ENCODE measurements at places on chromosomes 11 and 22.

GRCh38 chr22:17411213-17411612 is 42.0 kb downstream of the CECR2 start:
- DNase-seq = no peak

GRCh38 chr11:71986131-71986530 is 12.6 kb upstream of the IL18BP start:
- DNase-seq = no peak

DNA sequence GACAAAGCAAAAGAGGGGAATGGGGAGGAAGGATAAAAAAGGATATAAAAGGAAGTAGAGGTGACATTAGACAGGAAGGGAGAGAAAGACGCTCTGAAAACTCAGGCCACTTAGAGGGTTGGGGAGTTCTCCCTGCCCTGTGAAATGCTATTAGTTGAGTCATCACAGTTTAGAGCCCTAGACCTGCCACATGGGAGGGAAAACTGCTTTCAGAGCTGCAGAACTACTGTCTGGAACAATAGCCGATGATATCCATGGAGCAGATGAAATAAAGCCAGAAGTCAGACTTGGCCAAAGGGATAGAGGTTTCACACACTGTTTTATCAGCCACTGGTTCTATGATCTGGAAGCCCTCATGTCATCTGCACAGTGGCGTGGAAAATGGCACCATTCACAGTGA is 157.9 kb downstream of the NCAM1 start:
- DNase-seq = no peak

DNA sequence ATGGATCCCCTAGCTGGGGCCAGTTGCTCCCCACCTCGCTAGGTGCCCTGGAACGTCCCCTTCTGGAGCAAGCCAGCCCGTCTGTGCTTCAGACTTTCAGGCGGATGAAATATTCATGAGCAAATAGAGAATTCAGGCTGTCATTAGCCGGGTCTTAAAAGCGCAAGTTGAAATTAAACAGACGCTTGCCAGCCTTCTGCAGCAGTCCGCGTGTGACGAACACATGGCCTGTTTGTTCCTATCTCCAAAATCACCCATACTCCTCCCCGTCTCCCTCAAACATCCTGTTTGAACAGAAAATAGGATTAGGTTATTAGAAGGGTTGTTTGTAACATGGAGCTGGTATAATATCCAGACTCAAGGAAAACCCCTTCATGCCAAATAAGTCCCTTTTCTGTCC is 38.7 kb downstream of the MYO18B start:
- DNase-seq = no peak

DNA sequence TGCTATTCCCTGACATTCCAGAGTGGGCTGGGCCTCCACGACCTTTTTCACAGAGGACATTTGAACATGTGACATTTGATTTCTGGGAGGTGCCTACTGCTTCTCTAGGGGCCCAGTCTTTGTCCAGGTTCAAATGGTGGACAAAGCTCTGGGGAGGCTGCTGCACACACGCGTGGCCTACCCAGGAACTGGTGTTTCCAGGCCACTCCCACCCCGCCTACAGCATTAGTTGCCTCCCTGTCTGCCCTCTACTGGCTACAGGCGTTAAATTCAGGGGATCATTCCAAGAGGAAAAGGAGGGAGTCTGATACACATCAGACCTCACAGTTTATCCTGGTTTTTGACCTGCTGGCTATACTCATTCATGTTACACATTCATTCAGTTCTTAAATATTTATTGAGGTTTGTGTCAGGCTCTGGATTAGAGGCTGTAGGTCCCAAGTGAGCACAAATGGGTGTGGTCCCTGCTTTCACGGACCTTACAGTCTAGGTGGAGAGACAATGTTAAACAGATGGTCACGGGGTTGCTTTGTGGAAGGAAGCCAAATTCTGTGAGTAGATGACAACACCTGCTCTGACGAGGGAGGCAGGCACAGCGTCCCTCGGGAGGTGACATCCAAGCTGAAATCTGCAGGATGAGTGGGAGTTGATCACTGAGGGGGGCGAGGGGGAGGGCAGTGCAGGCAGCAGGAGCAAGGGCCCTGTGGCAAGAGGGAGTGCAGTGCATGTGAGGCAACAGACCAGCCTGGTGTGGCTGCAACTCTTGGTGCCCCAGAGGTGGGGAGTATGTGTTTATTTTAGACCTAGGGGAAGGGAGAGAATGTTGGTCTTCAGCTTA is 11.8 kb downstream of the TUB start:
- peak; percentile 58 for DNase-seq

DNA sequence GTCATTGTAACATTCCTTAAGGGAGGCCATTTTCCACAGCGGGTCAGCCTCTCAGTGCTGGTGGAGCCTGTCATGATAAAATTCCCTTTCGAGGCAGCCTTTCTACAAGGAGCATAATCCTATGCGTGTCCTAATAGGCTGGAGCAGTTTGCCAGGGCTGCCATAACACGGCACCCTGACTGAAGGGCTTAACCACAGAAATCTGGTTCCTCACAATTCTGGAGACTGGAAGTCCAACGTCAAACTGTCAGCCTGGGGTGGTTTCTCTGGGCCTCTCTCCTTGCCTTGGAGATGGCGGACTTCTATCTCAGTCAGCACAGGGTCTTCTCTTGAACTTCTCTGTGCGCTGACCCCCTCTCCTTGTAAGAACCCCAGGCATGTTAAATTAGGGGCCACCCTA is 1.4 kb upstream of the RGL4 start:
- DNase-seq = no peak

DNA sequence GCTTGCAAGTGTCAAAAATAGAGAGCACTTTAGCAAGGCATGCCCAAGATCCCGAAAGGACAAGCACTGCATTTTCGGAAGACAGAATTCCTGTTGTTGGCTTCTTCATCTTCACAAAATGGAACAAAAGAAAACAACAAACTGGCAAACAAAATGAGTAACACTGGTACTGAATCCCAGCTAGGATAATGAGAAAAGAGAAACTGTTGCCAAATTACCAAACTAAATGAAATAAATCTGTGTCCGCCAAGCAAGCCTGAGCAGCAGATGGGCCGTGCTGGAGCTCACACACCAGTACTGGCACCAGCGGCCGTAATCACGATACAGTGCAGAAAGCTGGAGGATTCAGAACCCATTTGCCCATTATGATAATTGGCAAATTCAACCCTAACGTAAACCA is 30.6 kb downstream of the TUB start:
- DNase-seq = no peak

- no peak for DNase-seq
Observed at GRCh38 chr11:96156379-96156722, 186.6 kb downstream of the MAML2 start.

DNA sequence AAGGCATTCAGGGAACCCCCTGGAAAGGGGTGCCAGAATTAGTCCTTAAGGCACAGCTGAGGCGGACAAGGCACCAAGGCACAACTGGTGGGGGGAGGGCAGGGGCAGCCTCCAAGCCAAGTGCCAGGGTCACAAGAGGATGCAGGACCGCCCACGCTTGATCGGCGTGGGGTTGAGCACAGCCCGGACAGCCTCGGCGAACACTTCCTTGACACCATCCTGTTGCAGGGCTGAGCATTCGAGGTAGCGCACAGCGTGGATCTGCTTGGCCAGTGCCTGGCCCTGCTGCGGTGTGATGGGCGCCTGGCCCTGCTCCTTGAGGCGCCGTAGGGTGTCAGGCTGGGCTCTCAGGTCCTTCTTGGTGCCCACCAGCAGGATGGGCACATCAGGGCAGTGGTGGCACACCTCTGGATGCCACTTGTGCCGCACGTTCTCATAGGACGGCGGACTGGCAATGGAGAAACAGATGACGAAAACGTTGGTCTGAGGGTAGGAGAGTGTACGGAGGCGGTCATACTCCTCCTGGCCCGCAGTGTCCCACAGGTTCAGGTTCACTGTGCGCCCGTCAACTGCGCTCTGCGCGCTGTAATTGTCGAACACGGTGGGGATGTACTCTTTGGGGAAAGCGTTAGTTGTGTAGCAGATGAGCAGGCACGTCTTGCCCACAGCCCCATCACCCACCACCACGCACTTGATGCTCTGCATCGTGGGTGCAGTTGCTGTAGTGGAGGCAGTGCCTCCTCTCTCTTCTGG is 13.1 kb downstream of the RHOG start:
- no peak for DNase-seq

DNA sequence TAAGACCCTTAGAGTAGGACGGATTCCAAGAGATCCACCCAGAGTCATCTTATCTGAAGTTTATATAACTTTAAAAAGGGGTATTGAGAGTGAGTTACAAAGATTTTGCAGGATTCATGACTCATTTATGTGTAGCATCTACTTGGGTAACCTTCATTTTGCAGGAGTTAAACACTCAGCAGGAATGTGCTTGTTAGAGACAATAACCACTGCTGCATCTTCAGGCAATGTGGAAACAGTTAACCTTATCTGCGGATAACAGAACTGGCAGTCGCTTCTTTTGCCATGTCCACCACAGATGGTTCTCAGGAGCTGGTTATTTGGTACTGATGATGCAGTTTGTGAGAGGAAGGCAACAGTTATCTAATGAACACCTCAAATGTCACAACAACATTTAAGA is 417.9 kb upstream of the DDI1 start:
- no peak for DNase-seq

DNA sequence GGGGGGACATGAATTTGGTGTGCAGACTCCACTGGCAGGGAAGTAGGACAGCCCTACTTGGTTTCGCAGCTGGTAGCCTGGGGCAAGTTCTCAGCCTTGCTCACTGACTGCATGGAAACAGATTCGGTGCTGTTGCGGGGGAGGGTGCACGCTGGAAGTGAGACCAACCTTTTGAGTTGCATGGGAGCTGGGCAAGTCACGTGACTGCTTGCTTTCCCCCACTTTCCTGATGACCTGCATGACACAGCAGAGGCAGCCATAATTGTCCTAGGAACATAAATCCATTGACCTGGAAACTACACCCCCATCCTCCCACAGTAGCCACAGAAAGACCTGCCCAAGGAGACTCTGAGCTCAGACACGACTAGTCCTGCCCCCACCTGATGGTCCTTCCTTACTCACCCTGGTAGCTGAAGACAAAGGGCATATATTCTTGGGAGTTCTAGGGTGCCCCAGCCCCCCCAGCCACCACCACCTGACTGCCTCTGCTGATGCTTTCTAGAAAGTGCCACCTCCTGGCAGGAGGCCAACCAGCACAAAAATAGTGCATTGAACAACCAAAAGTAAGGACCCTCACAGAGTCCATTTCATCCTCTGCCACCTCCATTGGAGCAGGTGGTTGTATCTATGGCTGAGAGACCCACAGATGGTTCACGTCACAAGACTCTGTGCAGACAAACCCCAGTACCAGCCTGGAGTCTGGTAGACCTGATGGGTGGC is 4.1 kb upstream of the HBG2 start:
- DNase-seq = no peak

GRCh38 chr11:86124251-86125233 is 55.7 kb upstream of the PICALM start:
- no peak for DNase-seq

- no peak for DNase-seq
Observed at GRCh38 chr11:56163804-56164203, 3.7 kb upstream of the OR8K5 start.

GRCh38 chr11:18282626-18283025 is 16.6 kb downstream of the SAA1 start:
- DNase-seq = no peak

GRCh38 chr11:11148596-11148995 is 204.5 kb downstream of the CSNK2A3 start:
- DNase-seq = no peak

DNA sequence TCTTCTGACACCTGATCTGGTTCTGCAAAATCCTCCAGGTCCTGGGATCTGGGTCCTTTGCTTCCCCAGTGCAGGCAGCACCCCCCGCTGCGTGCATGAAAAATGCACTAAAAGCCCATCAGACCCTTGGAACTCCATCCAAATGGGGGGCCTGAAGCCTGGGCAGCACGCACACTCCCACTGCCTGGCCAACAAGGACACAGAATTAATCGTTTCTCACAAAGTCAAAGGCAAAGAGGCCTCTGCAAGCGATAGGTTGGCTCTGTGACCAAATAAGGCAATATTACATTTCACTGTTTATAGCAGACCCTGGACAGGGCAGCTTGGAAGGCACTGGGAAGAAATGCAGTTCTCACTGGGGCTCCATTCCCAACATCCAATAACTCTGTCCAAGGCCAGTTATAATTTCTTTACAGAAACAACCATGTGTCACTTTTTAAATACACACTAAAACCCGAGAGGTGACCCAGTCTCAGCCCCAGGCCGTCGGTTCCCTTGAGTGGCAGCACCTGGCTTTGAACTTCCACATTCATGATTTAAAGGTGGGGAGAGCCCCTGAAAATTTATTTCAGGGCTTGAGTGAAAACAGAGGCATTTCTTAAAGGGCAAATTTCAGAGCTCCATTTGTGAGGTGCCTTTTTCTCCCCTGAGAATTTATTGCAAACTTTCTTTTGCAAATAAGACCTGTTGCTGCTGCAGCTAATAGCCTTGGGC is 114.4 kb upstream of the ANO1 start:
- no peak for DNase-seq

- no peak for DNase-seq
Observed at GRCh38 chr11:108206171-108206570, 16.3 kb downstream of the NPAT start.

- no peak for DNase-seq
Observed at GRCh38 chr11:102436976-102437375, 15.6 kb downstream of the TMEM123 start.

All from NCI-H187 (cell line).